ENCODE measurements at places on chromosomes 5 and 9.

GRCh38 chr9:112188884-112189283 lies 13.8 kb upstream of the SUSD1 start:
- DNase-seq, result no peak

DNA sequence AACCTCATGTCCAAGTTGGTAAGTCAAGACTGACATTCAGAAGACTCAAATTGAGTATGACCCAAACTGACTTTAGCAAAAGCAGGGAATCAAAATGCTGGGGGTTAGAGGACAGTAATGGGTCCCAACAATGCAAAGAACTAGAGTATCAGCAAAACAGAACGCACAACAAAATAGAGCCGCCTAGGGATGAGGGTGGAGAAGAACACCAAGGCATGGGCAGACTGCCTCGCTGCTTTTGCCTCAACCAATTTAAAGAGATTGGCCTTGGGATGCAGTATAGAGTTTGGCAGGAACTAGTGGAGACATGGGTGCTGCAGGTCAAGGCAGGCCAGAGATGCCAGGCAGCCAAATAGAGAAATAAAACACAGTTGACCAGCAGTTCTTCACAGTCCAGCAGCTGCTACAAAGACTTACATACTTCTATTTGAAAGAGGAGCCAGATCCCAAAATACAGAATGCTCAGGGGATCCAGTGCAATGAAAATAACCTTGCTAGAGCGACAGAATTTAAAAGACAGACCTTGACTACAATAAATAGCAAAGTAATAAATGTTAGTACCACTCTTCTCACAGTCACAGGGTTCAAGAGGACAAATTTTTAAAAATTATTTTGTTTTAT lies 83.9 kb upstream of the NIPBL start:
- DNase-seq, result no peak

GRCh38 chr5:172556971-172557461 lies 84.0 kb upstream of the NEURL1B start:
- no peak for DNase-seq

- no peak for DNase-seq
These were observed 5.6 kb downstream of the GOLPH3 start for GRCh38 chr5:32168460-32169033.

DNA sequence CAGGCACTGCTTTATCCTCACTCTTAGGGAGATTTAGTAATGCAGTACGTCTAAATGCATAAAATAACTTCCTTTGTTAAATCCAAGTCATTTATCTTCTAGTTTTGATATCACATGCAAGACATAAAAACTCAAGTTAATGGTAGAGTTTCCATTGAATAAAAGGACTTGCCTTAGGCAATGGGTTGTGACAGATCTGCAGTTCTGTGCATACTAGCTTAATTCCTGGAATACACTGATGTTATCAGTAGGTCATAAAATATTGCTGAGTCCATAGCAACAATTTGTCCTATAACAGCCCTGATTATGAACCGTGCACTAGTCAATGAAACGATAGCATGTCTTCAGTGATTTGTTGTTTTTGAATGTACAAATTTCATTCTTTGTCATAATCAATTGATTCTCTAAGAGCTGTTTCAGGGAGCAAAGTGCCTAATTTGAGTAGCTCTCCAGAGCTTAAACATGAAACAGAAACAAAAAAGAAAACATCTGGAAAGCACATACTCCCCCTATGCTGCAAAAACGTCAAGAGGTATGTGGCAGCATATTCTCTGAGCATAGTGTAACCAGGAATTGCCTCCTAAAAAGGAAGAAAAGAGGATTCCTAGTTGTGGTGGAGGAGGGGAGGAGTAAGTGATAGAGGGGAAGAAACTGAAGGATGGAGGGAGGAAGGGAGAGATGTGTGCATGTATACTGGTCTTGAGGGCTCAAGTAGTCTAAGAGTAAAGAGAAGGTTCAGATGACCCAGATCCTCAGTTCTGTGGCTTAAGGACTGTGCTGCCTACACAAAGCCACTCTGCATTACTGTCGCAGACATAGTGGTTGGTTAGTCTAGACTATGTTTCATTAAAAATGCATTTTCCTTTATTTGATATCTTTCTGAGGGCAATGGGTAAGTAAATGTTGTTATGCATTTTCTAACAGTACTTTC lies 589.2 kb downstream of the PRR16 start:
- DNase-seq, result no peak
